ENCODE measurements at places on chromosomes 2 and 18. TPM values are rescaled to one million over a fixed set of nuclear protein-coding genes. Genes with fewer than 3 reads are reported as not detected.

Gene PKP4
- total RNA-seq = 128 TPM

Gene SRD5A2
- 0.17 TPM for total RNA-seq

Gene CD302
- 24.5 TPM for total RNA-seq

Gene MDH1B
- 6.7 TPM for total RNA-seq

Gene DUSP19
- 5.7 TPM for total RNA-seq

Gene RAD51AP2
- total RNA-seq = 0.69 TPM

Gene EML4
- 52.4 TPM for total RNA-seq

Gene LRRC30
- total RNA-seq = not detected

Gene CTIF
- total RNA-seq = 40.4 TPM

Gene MALL
- 5.9 TPM for total RNA-seq

Gene CD226
- total RNA-seq = 1.9 TPM

Gene GULP1
- total RNA-seq = 78.2 TPM

Gene NR4A2
- total RNA-seq = 4.0 TPM

Gene MEIS1
- 68.4 TPM for total RNA-seq

Gene GREB1
- total RNA-seq = 36.6 TPM

Gene RAMP1
- 115 TPM for total RNA-seq

Gene SMYD1
- total RNA-seq = 0.06 TPM

Gene TMEM237
- 55.4 TPM for total RNA-seq

Gene HOXD9
- 3.2 TPM for total RNA-seq

Gene TCF7L1
- 3.4 TPM for total RNA-seq

Gene CCDC148
- 11.1 TPM for total RNA-seq

Gene FAM237A
- total RNA-seq = not detected

Gene ACAA2
- total RNA-seq = 38.6 TPM

Gene CCL20
- total RNA-seq = not detected

Gene MORN2
- total RNA-seq = 16.7 TPM

Gene SAG
- not detected for total RNA-seq

Gene UGT1A9
- not detected for total RNA-seq

Gene CASP10
- total RNA-seq = 8.1 TPM

Gene COL3A1
- 3,051 TPM for total RNA-seq

Gene FKBP1B
- total RNA-seq = 35.9 TPM

Gene UGT1A8
- total RNA-seq = not detected

Gene RAB27B
- 13.3 TPM for total RNA-seq
